ENCODE measurements at places on chromosomes 4 and X.
A peak's percentile ranks its signal among the peaks of the same experiment; 100 is the strongest.

DNA sequence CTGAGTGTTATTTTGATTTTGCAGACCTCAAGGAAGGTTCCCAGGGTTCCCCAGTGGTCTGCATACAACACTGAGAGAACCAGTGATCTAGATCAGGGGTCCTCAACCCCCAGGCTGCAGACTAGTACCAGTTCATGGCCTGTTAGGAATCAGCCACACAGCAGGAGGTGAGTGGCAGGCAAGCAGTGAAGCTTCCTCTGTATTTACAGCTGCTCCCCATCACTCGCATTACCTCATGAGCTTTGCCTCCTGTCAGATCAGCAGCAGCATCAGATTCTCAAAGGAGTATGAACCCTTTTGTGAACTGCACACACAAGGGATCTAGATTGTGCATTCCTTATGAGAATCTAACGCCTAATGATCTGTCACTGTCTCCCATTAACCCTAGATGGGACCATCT, 28.5 kb downstream of the EDNRA start:
- no peak for DNase-seq

- DNase-seq, result no peak
Measured at GRCh38 chr4:76677571-76678326, 220.2 kb downstream of the SOWAHB start.

GRCh38 chr4:601612-602558, 23.5 kb upstream of the PDE6B start:
- DNase-seq, result no peak

DNA sequence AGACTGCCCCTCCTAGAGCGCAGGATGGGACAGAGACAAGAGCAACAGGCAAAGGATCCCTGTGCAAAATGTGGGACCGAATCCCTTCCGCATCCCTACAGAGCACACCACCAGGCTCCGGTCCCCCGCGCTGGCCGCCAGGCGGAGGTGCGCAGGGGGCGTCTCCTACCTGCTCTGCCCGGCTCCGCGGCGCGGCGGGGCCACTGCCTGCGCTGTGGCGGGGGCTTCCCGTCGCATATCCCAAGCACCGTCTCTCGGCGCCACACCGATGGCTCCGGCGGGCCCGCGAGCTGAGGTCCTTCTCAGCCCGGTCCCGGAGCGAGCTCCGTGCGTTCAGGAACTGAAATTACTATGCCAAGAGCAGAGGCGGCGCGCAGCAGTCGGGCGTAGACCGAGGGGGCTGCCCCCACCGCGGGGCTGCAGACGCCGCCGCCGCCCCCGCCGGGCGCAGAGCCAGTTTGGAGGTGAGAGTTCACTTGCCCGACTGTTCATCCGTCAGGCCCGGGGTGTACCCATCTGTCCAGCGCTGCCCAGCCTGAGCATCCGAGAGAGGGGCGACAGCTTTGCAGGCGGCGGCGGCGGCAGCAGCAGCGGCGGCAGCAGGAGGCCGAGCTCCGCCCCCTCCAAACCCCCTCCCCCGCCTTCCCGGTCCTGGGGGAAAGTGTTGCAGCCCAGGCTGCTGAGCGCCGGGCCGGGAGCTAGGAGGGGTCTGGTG, at the start of gene GPRIN3:
TSS of gene GPRIN3 (minus strand) at position 355 of the 715 bp plus-strand sequence. CDS start 57,690 bp downstream, outside the sequence.
- peak; percentile 42 for DNase-seq

DNA sequence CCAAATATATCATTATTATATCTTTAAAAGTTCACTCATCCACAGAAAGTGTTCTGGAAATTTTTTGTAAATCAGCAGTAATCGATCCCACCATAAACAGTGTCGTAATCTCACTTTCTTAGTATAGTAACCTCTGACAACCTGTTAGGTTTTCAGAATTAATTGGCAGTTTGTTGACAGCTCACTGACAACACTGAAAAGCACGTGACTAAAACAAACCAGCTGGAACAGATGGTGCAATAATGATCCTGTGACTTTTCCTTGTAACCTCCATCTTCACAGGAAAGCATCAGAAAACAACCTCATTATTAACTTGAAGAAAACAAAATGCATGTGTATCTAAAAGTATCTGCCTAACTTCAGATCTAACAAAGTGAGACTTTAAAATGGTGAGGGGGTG, 48.5 kb downstream of the FSTL5 start:
- no peak for DNase-seq

- no peak for DNase-seq
Measured at GRCh38 chrX:131746491-131746968, 202.7 kb downstream of the OR13H1 start.

- DNase-seq, result no peak
Measured at GRCh38 chr4:106708464-106708816, 327.7 kb downstream of the DKK2 start.

- DNase-seq, result no peak
Measured at GRCh38 chrX:129188231-129188630, 335.1 kb downstream of the SMARCA1 start.

- DNase-seq, result no peak
Measured at GRCh38 chr4:129334136-129334535, 238.2 kb downstream of the C4orf33 start.

- no peak for DNase-seq
Measured at GRCh38 chr4:46508216-46508615, 118.3 kb upstream of the GABRA2 start.

- no peak for DNase-seq
Measured at GRCh38 chr4:122894827-122895226, 27.6 kb downstream of the NUDT6 start.

DNA sequence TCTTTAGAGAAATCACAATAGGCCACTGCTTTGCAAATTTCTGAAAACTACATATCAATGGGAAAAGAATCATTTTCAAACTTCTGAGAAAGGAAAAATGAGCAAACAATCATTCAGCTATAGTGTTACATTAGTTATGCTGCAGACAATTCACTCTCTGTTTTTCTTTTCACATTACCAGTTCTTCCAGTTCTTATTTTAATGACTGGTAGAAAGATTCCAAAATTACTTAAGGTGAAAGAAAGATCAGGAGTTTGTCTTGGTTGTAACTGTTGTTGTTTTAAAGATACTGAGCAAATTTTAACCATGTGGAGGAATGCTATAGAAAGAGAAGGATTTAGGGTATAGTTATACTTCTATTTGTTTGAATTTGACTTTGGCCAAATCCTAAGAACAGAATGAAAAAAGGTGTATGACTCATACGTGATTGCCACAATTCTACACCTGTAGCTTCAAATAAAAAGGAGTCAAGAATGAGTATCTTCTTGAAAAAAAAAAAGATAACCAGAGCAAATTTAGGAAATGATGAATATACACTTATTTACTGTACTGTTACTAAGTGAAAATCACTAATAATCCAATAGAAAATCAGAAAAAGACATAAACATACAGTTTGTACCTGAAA, 21.0 kb upstream of the RASGEF1B start:
- no peak for DNase-seq

DNA sequence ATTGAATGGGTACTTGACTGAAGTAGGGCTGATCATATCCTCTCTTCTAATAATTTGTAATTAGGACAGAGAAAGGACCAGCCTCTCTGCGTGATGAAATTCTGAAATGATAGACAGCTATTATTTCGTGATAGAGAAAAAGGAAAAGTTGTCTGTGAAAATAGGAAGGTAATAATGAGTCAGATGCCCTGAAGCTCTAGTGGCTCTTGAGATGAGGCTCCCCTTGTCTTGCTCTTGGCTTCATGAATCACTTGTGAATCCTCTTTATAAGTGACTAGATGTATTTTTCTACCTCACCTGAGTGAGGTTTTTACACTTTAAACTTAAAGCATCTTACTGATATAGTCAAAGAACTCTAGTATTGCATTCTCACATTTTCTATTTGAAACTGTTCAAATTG, 888.9 kb downstream of the PCDH18 start:
- DNase-seq, result no peak

- no peak for DNase-seq
Measured at GRCh38 chr4:138341739-138342415, 99.7 kb upstream of the SLC7A11 start.

- DNase-seq, result no peak
Measured at GRCh38 chrX:77561372-77561771, 114.2 kb downstream of the FGF16 start.

DNA sequence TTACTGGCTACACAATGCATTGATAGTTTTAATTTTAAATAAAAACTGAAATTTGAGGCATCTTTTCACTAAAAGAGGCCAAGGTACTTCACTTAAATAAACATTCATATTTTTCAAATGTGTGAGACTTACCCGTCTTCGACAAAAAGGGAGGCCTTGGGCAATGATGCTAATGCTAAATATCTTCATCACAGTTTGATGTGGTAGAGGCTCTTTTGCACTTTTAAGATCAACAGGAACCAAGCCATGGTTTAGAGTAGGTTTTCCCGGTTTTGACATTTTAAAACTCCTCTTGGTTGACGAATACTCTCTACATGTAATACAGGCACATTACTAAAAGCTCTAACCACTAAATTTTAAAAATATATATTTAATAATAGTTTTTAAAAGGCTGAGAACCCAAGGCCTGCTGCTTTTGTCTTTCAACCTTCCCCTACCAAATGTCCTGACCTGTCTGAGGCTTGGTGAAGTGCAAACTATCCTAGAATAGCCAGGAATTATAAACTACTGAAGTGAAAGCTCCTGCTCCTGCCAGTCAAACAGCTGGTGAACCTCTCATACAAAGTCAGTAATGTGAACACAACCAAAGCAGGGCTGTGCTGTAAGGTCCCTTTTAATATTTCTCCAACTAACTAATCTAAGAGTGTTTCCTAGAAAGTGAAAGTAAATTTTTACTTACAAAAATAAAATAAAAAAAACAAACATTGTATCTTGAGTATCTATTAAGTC, 153.7 kb downstream of the FBXW7 start:
- no peak for DNase-seq

DNA sequence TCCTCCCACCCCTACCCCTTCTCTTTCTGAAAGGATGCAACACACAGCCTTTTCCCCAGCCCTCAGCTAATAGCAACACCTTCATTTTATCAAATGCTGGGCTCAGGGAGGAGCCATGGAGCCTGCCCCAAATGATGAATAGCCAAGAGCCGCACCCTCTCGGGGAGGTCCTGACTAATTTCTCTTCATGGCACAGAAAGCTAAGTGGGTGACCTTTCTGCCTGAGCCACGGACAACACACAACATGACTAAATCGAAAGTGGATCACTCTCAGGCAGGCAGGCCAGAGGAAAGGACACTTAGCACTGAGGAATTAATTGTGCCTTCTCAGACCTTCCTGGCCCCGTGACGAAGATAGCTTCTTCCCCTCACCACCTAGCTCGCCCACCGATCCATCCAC, 165.1 kb upstream of the RAI2 start:
- no peak for DNase-seq

DNA sequence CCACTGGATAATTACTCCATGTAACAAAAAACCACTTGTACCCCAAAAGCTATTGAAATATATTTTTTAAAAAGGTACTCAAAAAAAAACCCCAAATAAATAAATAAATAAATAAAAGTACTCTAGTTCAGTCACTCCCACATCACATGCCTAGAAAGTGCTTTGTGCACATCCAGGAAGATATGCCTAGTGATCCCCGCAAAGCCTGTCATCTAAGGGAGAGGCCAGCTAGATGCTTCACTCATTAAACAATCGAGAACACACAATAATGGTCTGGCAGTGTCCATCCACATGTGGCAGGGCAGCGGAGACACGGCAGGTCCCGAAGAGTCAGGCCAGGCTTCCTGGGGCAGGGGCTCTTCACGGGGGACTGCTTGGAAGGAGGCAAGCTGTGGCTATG, 47.6 kb downstream of the RAB33B start:
- DNase-seq, result no peak

DNA sequence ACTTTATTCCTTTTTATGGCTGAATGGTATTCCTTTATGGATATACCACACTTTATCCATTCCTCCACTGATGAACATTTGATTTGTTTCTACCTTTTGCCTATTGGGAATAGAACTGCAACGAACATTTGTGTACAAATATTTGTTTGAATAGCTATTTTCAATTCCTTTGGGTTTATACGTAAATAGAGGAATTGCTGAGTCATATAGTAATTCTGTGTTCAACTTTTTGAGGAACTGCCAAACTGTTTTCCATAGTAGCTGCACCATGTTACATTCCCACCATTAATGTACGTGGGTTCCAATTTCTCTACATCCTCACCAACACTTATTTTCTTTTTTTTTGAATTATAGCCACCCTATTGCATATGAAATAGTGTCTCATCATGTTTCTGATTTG, 156.5 kb upstream of the ATP6AP2 start:
- no peak for DNase-seq

DNA sequence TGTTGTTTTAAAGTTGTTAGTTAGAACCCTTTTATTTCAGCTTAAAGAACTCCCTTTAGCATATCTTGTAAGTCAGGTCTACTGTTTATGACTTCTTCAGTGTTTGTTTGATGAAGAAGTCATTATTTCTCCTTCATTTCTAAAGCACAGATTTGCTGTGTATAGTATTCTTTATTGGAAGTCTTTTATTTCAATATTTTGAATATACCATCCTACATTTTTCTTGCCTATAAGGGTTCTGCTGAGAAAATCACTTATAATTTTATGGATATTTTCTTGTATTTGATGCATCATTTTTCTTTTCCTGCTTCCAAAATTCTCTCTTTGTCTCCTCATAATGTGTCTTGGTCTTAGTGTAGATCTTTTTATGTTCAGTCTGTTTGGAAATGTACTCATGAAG, 134.5 kb downstream of the CPXCR1 start:
- no peak for DNase-seq

DNA sequence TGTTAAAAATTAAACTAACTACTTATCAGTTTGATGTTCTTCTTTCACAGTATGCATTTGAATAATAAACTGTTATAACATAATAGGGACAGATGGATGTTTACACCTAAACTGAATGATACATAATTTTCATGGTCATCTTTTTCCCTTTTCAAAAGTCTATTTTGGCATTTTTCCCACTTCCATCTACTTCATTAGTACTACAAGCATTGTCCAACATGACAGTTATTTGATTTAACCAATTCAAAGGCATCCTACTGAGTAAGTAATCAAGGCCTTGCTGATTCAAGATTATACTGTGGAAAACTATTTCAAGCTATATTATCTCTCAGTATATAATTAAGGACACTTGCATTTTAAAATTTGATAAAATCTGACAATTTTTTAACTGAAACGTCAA, 212.9 kb downstream of the FAT4 start:
- no peak for DNase-seq

DNA sequence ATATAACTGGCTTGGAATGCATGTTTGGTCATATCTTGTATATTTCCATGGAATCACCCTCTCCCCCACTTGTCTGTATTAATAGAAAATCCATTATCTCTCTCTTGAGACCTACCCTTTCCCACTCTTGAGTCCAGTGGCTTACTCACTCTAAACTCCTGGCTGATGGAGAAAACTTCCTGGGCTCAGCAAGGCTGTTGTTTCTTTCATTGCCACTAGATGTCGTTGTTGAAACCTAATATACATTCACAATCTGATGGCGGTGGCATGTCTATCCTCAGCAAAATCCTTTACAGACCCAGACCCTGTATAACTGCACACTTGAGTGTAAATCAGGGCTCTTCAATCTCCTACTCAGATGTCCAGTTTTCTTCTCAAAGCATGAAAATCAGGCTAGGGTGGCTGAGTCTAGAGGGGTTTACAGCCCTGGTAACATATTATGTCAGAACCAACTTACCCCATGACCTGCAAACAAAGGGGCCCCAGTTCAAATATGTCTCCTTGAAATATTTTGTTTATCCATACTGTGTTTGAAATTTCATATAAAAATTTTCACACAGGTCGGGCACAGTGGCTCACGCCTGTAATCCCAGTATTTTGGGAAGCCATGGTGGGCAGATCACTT, 70.0 kb upstream of the FAM241A start:
- DNase-seq, result peak; percentile 57

GRCh38 chr4:105276361-105277104, 129.9 kb downstream of the TET2 start:
- no peak for DNase-seq

All from GM20000 (cell line).